NCI-H510A (cell line): ENCODE measurements at places on chromosomes 13 and 19.

DNA sequence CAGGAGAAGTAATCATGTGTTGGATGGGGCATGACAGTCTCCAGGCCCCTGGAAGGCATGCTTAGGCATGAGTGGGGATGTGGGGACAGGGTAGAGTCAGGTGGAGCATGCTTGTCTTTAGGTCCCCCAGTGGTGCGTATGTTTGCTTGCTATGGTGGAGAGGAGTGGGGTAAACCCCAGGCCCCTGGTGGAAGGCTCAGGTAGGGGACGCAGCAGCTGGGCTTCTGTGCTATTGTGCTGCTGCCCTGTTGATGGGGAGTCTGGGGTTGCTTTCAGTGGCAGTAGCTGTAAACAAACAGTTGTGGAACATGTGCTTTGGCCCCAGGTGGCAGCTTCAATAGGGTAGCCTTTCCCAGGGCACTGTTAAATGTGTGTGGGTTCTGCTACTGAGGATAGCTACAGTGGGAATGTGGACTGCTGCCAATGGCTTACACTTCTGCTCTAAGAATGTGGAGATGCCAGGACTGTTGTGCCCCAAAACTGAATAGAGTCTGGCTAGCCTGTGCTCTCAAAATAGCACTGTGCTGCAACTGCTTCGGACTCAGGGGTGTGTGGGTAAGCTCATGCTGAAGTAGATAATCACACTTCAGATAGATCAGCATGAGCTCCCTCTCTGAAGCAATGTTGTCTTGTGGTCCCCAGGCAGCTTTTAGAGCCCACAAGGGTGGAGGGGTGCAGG is 1257.3 kb downstream of the DIAPH3 start:
- DNase-seq: no peak

- DNase-seq: no peak
Observed at GRCh38 chr19:48696353-48697010, 711 bp downstream of the FUT2 start.

DNA sequence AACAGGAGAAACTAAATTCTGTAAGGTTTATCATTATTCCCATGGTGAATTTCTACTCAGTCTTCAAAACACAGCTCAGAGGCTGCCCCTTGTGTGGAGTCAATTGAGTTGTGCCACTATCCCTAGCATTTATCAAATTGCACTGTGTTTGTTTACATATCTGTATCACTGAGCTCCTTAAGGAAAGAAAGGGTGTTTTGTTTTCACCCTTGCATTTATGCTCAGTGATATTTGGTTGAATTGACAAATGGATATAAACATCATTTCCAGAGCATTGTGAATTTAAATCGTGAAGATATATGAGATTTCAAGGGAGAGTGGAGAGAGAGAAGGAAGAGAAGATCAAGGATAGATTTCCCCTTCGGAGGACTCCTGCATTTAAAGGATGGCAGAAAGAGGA is 55.1 kb upstream of the TNFRSF19 start:
- DNase-seq: no peak

DNA sequence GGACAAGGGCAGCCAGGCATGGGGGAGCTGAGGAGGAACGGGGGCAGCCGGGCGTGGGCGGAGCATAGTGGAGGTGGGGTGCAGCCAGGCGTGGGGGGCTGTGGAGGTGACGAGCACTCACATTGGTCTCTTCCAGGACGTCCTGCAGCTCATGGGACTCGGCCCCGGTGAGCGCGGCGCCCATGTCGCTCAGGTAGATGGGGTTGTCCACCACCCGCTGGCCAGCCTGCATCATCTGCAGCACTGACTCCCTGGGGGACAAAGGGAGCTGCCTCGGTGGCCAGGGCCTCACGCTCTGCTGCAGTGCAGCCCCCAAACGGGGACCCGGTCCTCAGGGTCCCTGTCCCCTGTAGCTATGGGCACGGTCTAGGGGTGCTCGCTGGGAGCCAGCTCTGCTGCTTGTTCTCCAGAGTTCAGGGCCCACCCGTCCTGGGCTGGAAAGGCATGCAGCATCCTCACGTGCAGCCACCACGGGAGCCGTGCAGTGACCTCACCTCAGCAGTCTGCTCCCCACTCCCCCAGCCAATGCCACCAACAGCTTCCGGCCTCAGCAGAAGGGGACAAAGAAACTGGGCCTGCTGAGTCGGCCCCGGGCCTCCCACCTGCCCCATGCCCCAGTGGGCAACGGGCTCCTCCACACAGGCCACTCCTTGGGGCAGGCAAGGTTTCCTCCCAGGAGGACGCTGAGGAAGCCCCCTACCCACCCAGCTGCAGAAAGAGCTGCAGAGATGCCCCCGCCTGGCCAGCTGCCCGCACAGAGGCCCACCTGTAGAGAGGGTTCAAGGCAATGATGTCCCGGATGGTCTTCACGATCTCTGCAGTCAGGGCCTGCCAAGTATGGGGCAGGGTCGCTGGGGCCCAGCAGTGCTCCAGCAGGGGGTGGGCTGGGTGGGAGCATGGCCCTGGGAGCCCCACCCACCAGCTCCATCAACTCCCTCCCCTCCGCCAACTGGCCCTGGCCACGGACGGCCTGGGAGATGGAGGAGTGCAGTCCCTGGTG is 12.1 kb downstream of the LONP1 start:
- no peak for DNase-seq

- DNase-seq: no peak
Observed at GRCh38 chr13:47932950-47933923, 67.8 kb downstream of the SUCLA2 start.

DNA sequence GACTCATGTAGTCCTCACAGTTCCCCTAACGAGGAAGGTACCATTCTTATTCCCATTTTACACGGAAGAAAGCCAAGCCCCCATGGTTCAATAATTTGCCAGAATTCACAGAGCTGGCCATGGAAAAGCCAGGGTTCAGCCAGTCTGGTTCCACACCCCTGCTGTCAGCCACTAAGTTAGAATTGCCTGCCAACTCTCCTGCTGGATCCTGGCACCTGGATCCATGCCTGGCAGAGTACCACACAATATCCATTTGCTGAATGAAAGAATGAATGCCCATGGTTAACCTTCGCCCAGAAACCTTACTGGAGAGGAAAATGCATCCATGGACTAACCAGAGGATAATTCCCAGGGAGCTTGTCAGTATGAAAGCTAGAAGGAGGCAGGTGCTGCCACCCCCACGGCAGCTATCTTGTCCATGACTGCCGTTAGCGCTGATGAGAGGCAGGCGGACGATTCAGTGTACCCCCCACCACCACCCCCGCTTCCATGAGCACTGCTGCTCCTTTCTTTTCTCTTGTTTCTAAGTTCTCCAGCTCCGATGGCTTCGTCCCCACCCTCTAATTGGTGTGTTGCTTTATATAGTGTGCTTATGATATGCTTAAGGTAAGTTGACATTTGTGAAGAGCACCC is 114.5 kb downstream of the SLC7A1 start:
- peak; percentile 7 for DNase-seq

DNA sequence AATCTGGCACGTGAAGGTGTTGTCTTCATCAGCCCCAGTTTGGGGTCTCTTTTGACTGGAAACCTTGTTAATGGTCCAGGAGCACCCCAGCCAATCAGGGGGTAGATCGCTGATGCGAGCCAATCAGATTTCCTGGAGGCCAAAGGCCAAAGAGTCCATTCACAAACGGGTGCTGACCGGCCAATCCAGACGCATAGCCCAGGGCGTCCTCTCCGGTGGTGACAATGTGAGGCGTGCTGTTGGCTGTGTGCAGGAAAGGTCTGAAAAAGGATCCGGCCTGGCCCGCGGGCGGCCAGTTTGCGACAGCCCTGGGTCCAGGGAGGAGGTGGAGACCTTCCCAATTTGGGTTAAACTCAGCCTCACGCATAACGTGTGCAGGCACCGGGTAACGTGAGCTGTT is 3.1 kb downstream of the MAST3 start:
- no peak for DNase-seq

GRCh38 chr19:49916839-49917733 is 11.9 kb upstream of the ATF5 start:
- no peak for DNase-seq

DNA sequence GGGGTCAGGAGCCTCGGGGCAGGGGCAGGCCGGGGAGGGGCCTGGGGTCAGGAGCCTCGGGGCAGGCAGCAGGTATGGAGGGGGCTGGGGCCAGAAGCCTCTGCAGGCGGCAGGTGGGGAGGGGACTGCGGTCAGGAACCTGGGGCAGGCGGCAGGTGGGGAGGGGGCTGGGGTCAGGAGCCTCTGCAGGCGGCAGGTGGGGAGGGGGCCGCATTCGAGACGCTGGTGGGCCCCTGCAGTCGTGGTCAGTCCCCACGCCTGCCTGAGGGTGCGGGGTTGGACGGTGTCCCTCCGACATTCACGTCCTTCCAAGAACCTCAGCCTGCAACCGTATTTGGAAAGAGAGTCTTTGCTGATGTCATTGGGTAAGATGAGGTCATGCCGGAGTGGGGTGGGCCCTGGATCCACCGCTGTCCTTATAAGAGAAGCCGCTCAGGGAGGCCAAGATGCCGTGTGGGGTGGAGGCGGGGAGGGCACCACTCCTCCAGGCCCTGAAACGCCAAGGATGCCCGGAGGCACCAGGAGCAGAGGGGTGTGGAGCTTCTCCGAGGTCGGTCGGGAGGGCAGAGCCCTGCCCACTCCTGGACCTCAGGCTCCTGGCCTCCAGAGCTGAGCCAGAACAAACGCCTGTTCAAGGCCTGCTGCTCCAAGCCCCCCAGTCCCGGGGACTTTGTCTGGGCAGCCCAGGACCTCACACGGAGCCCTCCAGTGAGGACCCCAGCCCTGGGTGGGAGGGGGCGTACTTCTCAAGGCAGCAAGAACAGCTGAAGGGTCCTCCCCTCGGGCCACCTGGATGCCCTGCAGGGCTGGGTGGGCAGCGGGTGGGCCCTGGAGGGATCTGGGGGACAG is 30.1 kb downstream of the PIP5K1C start:
- no peak for DNase-seq

GRCh38 chr13:38620876-38621275 is 66.0 kb upstream of the FREM2 start:
- DNase-seq: no peak

DNA sequence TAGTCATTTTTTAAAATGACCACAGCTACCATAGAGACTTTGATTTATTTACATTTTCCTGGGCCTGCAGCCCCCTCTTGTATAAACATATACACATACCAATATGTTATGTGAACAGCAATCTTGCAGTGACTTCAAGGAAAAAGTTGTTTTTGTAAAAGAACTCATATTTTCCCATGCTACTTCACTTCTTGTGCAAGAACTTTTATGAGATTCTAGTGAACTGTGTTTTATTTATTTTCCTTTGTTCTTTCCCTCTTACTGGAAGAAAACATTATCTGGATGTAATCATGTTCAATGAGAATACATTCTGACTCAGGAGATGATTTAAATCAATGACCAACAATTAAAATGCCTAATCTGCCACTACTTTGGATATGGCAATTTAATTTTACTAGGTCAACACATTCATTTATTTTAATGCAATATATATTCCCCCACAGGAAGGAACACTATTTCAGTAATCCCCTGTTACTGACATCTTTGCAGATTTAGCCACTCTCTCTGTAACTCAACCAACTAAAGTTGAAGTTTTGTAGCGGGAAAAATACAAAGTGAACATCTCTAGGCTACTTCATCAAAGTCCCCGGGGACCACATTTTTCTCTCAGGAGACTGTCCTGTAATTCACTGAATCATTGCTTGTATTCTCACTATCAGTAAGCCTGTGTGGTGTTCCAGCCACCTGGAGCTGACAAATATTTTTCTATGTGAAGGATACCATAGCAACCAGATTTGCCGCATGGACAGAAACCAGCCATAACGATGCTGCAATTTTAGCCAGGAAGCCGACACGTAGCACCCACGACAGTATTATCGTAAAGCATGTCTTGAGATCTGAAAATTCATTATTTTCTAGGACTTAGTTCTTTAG is 90.5 kb downstream of the STARD13 start:
- DNase-seq: no peak

DNA sequence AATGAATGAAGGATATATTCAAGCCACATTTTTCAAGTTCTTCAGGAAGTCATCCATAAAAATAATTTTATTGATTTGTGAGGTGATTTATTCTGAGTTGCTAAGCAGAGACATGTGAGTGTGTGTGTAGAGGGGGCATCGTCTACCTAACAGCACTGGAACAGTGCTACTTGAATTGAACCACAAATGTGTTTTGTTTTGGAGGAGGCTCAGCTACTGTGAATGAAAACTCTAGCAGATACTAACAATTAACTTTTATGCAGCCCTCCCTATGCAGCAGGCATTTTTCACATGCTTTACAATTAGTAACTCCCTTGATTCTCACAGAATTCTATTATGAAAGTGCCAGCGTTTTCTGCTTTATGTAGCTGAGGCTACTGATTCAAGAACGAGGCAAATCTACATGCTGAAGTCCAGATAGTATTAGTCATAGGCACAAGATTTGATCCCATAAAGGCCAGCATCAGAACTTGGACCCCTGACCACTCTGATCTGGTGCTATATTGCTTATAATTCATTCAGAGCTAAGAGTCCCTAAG is 103.7 kb downstream of the MYO16 start:
- DNase-seq: no peak

GRCh38 chr19:10424011-10424637 is 3.8 kb downstream of the PDE4A start:
- DNase-seq: peak; percentile 77
